GM23248 (cell line): ENCODE measurements at places on chromosomes 3 and 15. TPM values are rescaled to one million over a fixed set of nuclear protein-coding genes. Genes with fewer than 3 reads are reported as not detected.

GRCh38 chr3:127762077-127762786 lies 60.1 kb downstream of the MGLL start:
- H3K27ac ChIP-seq = no peak overlapping the region
- peaks cover 19% of the 10 kb centered on the region for H3K4me1 ChIP-seq
- no peaks in the 10 kb centered on the region for H3K27me3 ChIP-seq
- DNase-seq = no peak

DNA sequence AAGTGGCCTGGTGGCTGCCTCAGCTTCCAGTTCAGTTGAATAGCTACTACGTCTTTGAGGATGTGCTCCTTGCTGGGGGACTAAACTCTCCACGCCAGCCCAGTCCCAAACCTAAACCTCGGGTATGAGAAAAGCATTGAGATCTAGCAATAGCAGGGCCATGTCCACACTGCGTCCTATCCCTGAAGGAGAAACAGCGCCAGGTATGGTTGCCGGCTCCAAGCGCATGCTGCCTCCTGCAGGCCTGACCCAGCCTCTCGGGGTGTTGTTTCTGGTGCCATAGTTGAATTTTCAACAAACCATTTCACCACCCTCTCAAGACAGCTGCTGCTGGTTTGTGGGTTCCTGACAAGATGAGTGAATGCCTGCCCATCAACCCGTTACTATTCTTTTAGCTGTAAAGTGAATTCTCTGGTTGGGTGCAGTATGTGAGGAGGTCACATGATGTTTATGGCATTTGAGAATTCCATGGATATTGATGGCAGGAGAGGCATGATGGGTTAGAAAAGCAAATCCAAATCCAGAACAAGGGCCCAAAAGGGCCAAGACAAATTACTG lies 13.0 kb upstream of the SLC28A1 start:
- no peaks in the 10 kb centered on the region for H3K27me3 ChIP-seq
- H3K36me3 ChIP-seq = no peaks in the 10 kb centered on the region
- H3K4me3 ChIP-seq = no peak overlapping the region
- H3K4me1 ChIP-seq = no peaks in the 10 kb centered on the region
- H3K27ac ChIP-seq = no peak overlapping the region

GRCh38 chr3:71962561-71963240 lies 177.8 kb upstream of the PROK2 start:
- H3K36me3 ChIP-seq = no peaks in the 10 kb centered on the region
- no peak overlapping the region for H3K4me3 ChIP-seq
- no peaks in the 10 kb centered on the region for H3K27me3 ChIP-seq
- H3K4me1 ChIP-seq = peaks cover 5% of the 10 kb centered on the region; the same call in 1 of the 2 replicates

- no peak overlapping the region for H3K4me3 ChIP-seq
- no peaks in the 10 kb centered on the region for H3K4me1 ChIP-seq
- no peaks in the 10 kb centered on the region for H3K27me3 ChIP-seq
- H3K36me3 ChIP-seq = no peaks in the 10 kb centered on the region
- DNase-seq = no peak
- no peak overlapping the region for H3K27ac ChIP-seq
These were observed 219.5 kb downstream of the SV2B start for GRCh38 chr15:91319371-91320059.

GRCh38 chr3:132911741-132912415 lies 126.3 kb upstream of the TMEM108 start:
- DNase-seq = peak; percentile 24
- H3K27me3 ChIP-seq = no peaks in the 10 kb centered on the region
- no peak overlapping the region for H3K27ac ChIP-seq

GRCh38 chr15:87667643-87668042 lies 588.9 kb downstream of the NTRK3 start:
- no peak for DNase-seq
- H3K27me3 ChIP-seq = no peaks in the 10 kb centered on the region
- H3K4me3 ChIP-seq = no peak overlapping the region
- no peak overlapping the region for H3K27ac ChIP-seq

DNA sequence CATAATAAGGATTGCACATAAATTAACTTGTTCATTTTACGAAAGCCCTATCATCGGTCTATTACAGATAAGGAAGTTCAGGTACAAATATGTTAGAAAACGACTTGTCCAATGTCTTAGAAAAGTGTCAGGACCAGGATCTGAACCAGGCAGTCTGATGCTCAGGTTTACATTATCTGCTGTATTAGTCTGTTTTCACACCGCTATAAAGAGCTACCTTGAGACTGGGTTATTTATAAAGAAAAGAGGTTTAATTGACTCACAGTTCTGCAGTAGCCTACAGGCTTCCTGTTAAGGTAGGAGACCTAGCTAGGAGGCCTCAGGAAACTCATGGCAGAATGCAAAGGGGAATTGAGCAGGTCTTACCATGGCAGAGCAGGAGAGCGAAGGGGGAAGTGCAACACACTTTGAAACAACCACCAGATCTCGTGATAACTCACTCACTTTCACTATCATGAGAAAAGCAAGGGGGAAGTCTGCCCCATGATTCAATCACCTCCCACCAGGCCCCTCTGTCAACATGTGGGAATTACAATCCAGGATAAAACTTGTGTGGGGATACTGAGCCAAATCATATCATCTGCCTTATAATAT lies 45.8 kb upstream of the GOLIM4 start:
- no peak overlapping the region for H3K4me3 ChIP-seq
- DNase-seq = no peak
- H3K36me3 ChIP-seq = no peaks in the 10 kb centered on the region
- H3K4me1 ChIP-seq = no peaks in the 10 kb centered on the region

- H3K4me3 ChIP-seq = peak overlapping the region; percentile 65
- no peaks in the 10 kb centered on the region for H3K27me3 ChIP-seq
- peak overlapping the region; percentile 49 for H3K27ac ChIP-seq
- no peaks in the 10 kb centered on the region for H3K36me3 ChIP-seq
- peaks cover 20% of the 10 kb centered on the region for H3K4me1 ChIP-seq
These were observed 365.6 kb downstream of the TIGIT start for GRCh38 chr3:114659109-114660061.

- H3K4me1 ChIP-seq = peaks cover 25% of the 10 kb centered on the region
- H3K36me3 ChIP-seq = no peaks in the 10 kb centered on the region
- peak; percentile 86 for DNase-seq
These were observed 8.0 kb upstream of the ANKRD28 start for GRCh38 chr3:15805756-15806266.

DNA sequence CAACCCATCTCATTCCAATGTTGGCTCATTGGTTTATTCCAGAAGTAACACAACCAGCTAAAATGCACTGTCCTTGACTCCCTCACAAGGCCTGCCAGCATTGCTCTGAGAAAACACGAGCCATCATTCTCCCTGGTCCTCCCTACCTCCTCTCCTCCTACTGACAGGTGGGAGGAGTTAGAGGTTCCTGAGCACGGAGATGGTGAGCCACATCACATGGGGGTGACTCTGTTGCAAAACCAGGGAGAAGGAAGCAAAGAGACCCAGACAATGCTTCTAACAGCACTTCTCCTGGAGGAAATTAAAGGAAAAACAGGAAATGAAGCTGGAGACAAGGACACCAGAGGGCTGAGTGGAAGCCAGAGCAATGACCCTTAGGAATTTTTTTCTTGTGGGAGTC lies 667.4 kb downstream of the NTRK3 start:
- H3K27me3 ChIP-seq = no peaks in the 10 kb centered on the region
- no peak overlapping the region for H3K27ac ChIP-seq
- no peaks in the 10 kb centered on the region for H3K4me1 ChIP-seq
- DNase-seq = no peak
- H3K36me3 ChIP-seq = no peaks in the 10 kb centered on the region

DNA sequence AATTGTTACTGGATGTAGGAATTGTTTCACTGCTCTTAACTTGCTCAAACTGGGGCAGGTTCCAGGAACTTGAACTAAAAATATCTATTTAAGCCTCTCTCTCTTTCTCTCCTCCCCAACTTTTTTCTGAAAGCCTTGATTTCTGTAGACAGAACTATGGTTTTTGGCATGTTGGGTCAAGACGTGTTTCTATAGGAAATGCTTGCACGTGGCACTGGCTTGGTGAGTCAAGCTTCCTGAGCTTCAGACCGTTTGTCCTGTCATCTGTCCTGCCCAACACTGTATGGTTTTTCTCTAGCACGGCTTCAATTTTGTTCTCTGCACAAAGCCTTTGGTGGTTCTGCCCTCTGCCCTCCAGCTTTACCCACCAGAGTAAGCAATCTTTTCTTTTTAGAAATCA lies 13.5 kb downstream of the EAF1 start:
- H3K36me3 ChIP-seq = peaks cover 38% of the 10 kb centered on the region
- H3K27me3 ChIP-seq = no peaks in the 10 kb centered on the region
- no peak overlapping the region for H3K27ac ChIP-seq
- peak; percentile 37 for DNase-seq
- no peak overlapping the region for H3K4me3 ChIP-seq

- no peak for DNase-seq
- H3K4me3 ChIP-seq = no peak overlapping the region
- no peaks in the 10 kb centered on the region for H3K4me1 ChIP-seq
- H3K27me3 ChIP-seq = peaks cover 22% of the 10 kb centered on the region
These were observed 110.3 kb upstream of the ETV5 start for GRCh38 chr3:186219211-186219638.

DNA sequence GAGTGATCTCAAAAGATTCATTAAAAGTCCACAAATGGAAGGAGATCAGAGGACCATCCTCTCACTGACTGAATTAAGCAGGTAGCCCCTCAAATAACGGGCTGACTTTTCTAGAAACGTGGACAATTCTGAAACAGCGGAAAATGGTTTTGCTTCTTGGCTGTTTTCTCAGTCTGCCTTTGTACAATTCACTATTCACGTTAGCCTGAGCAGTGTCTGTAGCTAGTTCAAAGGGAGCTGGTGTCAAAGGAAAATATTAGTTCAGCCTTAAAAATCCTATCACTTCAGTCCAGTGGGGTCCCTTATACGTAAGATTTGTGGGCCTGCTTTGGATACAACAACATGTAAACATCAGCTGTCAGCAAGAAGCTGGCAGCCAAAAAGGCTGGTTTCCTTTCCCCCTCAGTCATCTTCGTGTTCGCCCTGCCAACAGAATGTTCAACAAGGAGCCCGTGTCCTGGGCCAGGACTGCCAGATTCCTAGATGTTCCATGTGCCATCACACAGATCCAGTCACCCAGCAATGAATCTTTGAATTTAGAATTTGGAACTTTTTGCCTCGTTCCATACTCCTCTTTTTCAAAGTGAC lies 19.3 kb downstream of the LMCD1 start:
- peaks cover 32% of the 10 kb centered on the region; the same call in 1 of the 2 replicates for H3K36me3 ChIP-seq
- no peak overlapping the region for H3K4me3 ChIP-seq
- H3K4me1 ChIP-seq = peaks cover 49% of the 10 kb centered on the region
- H3K27ac ChIP-seq = 0 out of 2 replicates have a peak overlapping the region, but pooled peaks have one; percentile 74
- H3K27me3 ChIP-seq = no peaks in the 10 kb centered on the region
- DNase-seq = no peak

GRCh38 chr15:68332266-68332665 lies 54.7 kb downstream of the FEM1B start:
- no peaks in the 10 kb centered on the region for H3K27me3 ChIP-seq
- peaks cover 18% of the 10 kb centered on the region for H3K4me1 ChIP-seq
- DNase-seq = no peak
- H3K36me3 ChIP-seq = peaks cover 50% of the 10 kb centered on the region

- no peaks in the 10 kb centered on the region for H3K27me3 ChIP-seq
- peaks cover under 1% of the 10 kb centered on the region; the same call in 1 of the 2 replicates for H3K4me1 ChIP-seq
- no peak for DNase-seq
These were observed 19.5 kb upstream of the SAMD7 start for GRCh38 chr3:169891886-169892285.

- H3K4me3 ChIP-seq = no peak overlapping the region
- DNase-seq = peak; percentile 74
- peaks cover 35% of the 10 kb centered on the region for H3K4me1 ChIP-seq
- H3K27ac ChIP-seq = peak overlapping the region; percentile 25
- H3K27me3 ChIP-seq = no peaks in the 10 kb centered on the region
These were observed 26.4 kb downstream of the STOML1 start for GRCh38 chr15:73965758-73966113.

GRCh38 chr3:118436697-118437262 lies 597.9 kb downstream of the IGSF11 start:
- H3K27me3 ChIP-seq = no peaks in the 10 kb centered on the region
- H3K27ac ChIP-seq = no peak overlapping the region
- no peak for DNase-seq
- H3K4me1 ChIP-seq = no peaks in the 10 kb centered on the region

- H3K27ac ChIP-seq = no peak overlapping the region
These were observed 24.4 kb upstream of the ZBTB38 start for GRCh38 chr3:141343865-141344271.

The CYP1A2 gene
- total RNA-seq = not detected in 2 replicates

The GREM1 gene
- total RNA-seq = 935 and 1,005 TPM in 2 replicates

The CPA3 gene
- not detected in 2 replicates for total RNA-seq

The TRAT1 gene
- not detected in 2 replicates for total RNA-seq

The DHFR2 gene
- 3.7 and 4.1 TPM in 2 replicates for total RNA-seq

The ALDH1A2 gene
- total RNA-seq = 0.11 TPM in 1 of 2 replicates, not detected in the other

The ANKRD34C gene
- total RNA-seq = not detected in 2 replicates

The SLC12A1 gene
- total RNA-seq = not detected in 2 replicates

The ATP13A3 gene
- 232 and 241 TPM in 2 replicates for total RNA-seq

The ZNF385D gene
- 0.76 and 0.97 TPM in 2 replicates for total RNA-seq

The FRMD4B gene
- not detected in 2 replicates for total RNA-seq

The LYSMD4 gene
- total RNA-seq = 3.2 and 8.1 TPM in 2 replicates
